ENCODE measurements at places on chromosomes 3 and 15.
A peak's percentile ranks its signal among the peaks of the same experiment; 100 is the strongest.

DNA sequence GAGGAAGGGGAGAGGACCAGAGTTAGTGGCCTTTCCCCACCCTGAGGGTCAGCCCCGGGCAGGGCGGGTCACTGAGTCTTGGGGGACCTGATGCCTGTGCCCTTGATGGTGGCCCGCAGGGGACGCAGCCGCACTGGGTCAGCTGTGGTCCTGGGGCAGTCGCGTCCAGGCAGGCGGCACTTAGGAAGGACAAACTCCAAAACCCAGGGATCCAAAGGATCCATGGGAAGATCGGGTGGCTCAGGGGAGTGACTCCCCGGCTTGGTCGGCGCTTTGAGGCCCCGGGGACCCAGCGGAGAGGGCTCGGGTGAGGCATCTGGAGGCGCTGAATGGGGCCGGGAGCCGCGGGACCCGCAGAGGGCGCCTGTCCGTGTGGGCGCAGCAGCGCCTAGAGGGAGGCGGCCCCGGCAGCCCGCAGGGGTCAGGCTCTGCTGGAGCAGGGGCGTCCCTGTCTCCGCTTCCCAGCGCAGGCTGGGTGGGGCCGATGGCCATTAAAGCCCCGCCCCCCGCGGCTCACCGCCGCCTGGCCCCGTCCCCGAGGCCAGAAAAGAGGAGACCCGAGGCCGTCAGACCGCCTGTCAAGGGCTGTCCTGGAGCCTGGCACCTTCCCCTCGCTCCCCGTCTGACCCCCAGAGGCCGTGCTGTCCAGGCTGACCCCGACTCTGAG is 17.5 kb downstream of the CIDEC start:
- peak; percentile 14 for DNase-seq

DNA sequence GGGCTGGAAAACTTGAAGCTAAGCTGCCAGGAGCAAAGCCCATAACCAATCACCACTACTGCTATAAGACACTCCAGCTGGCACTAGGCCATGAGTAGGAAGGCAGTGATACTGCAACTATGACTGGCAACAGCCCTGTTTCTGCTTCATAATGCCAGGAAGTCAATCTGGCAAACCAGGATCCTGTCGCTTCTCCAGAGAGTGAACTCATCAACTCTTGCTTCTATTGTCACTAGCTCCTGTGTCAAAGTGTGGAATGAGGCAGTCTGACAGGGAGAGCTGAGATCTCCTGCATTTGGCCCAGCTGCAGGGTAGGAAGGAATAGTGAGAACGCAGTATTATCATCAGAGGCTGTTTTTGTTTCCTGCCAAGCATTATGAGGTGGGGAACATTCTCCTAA is 105.3 kb downstream of the CTNNB1 start:
- no peak for DNase-seq

DNA sequence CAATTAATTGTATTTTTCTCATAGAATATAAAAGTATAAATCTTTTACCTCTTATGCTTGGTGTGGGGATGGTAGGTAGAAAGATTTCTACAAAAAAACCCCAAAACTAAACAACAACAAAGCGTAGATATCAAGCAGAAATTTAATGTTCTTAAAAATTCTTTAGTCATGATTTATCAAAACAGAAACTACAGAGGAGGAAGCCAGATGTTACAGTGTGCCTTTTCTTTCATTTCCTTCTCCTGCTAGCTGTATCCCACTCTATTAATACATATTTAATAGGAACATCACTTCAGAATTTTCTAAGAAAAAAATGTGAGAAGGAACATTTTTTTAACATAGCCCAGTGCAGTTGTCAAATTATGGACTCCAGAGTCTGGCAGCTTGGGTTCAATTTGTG is 420.6 kb downstream of the TUSC7 start:
- DNase-seq = no peak

- no peak for DNase-seq
Observed at GRCh38 chr3:136882571-136882970, 20.6 kb downstream of the NCK1 start.

- DNase-seq = no peak
Observed at GRCh38 chr15:29278436-29279105, 8.9 kb upstream of the NSMCE3 start.

GRCh38 chr15:101502572-101503295 is 13.2 kb upstream of the PCSK6 start:
- DNase-seq = no peak

DNA sequence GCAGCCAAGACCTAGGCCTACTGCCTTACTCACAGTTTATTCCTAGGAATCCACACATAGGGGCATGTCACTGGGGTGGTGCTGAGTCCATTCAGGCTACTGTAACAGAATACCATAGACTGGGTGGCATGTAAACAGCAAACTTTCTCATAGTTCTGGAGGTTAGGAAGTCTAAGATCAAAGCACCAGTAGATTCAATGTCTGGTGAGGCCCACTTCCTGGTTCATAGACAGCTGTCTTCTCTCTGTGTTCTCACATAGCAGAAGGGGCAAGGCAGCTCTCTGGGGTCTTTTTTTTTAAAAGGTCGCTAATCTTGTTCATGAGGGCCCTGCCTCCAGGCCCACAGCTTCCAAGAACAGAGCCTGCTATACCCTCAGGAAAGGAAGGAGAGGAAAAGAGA is 113.9 kb upstream of the MANF start:
- DNase-seq = no peak

GRCh38 chr3:195160257-195160898 is 110.6 kb downstream of the XXYLT1 start:
- no peak for DNase-seq

- DNase-seq = no peak
Observed at GRCh38 chr15:87293031-87293430, 963.5 kb downstream of the NTRK3 start.

- DNase-seq = no peak
Observed at GRCh38 chr15:101538177-101538576, 48.7 kb upstream of the PCSK6 start.

GRCh38 chr3:29381595-29381994 is 100.7 kb downstream of the RBMS3 start:
- DNase-seq = no peak

- DNase-seq = no peak
Observed at GRCh38 chr3:4981294-4981664, 2.0 kb downstream of the BHLHE40 start.

DNA sequence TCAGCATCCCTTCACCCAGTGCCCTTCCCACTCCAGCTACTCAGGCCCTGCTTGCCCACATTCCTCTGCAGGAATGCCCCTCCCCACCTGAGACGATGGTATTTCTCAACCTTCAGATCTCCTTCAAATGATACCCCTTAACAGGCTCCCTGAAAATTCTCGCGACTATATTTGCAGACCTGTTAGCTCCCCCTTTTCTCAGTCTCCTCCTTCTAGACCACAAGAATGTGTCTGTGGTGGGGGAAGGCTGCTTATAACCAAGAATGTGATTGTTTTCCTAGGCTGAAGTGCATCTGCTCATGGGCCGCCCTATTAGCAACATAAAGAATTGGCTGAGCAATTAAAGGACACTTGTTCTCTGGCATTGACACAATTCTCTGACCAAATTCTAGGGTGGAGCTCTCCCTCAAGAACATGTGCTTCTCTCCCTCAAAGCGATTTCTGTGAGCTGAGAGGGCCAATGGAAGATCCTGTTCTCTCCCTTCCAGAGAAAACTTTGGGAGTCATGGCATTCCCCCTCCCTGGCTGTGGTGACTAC is 19.1 kb upstream of the LIMD1 start:
- DNase-seq = no peak

- DNase-seq = no peak
Observed at GRCh38 chr15:26771168-26771567, 1.7 kb downstream of the GABRB3 start.

DNA sequence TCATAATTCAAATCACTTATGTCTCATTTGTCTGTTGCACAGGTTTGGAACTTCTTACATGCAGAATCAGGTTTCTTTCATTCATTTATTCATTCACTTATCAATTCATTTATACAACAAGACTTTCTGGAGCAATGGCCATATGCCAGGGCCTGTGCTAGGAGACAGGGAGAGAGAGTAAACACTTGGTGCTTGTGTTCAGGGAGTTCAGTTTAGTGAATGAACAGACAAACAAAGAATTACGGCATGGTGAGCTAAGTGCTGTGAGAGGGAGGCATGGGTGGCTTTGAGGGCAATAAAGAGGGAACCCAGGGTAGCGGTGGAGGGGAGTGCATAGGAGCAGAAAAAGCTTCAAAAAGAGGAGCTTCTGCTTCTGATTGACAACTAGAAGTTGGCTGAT is 8.5 kb upstream of the IREB2 start:
- no peak for DNase-seq

- no peak for DNase-seq
Observed at GRCh38 chr3:8542190-8543135, 40.8 kb downstream of the LMCD1 start.

DNA sequence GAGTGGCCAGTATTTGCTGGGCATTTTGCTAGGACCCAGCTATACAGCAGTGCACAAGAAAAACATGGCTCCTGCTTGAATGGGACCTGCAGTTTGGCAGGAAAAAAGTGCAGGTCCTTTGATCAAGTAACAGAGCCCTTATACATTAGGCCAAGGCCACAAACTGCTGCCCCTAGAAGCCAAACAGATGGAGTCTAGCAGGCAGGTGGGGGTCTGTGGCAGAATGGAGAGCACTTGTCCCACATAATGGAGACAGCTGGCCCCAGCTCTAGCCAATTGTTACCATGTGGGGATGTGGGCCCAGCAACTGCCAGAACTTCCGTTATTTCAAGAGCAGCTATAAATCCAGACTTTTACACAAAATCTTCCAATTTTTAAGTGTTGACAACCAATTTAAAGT is 79.3 kb downstream of the SHQ1 start:
- DNase-seq = no peak

DNA sequence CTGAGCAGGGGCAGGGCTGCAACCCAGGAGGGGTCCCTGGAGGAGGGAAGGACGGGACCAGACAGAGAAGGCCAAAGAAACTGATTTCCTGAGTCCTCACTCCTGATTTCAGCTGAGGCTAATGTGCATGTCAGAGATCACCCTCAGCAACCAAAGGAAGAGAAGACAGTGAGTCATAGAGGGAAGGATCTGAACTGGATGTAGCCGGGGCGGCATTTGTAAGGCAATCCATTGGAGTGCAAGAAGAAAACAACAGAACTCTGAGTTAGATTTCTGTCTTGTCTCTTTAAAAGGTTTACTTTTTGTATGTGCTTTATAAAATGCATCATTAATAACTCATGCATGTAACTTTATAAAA is 105.3 kb upstream of the AGBL1 start:
- no peak for DNase-seq

DNA sequence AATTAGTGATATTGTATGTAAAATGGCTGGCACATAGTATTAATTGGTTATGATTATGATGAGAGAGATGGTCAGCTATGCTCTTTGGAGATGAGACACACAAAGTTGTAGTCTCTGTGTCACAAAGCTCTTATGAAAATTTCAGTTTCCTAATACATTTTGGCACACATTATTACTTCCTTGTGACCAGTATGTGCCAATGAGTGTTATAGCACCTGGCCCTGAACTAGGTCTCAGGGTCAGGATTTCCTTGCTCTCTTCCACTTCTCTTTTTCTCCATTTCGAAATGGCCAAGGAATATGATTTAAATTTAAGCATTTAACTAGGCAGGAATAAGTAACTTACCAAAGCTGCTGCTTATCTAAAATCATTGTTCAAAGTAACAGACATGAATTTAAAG is 28.0 kb downstream of the TIPARP start:
- DNase-seq = no peak

- no peak for DNase-seq
Observed at GRCh38 chr15:25091421-25092158, 136.8 kb downstream of the SNRPN start.

GRCh38 chr3:37862219-37862902 is 681 bp downstream of the CTDSPL start:
- no peak for DNase-seq

DNA sequence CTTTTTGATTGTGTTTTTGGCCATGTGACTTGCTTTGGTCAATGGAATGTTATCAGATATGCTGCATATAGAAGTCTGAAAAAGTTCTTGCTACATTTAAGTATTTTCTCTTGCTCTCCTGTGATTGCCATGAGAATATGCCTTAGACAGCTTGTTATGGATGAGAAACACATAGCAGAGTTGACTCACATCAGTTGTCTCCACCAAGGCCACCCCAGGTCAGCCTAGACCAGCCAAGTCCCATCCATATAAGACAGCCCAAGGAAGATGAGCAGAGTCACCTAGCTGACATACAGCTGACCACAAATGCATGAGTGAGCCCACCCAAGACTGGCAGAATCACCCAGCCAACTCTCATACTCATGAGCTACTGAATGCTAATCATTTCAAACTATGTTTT is 153.0 kb downstream of the THRB start:
- DNase-seq = no peak

Data from activated CD4-positive, CD25-positive, alpha-beta regulatory T cell (primary cell).